ENCODE measurements at places on chromosomes 2 and 18.
A peak's percentile ranks its signal among the peaks of the same experiment; 100 is the strongest.

GRCh38 chr2:14143435-14143834 lies 489.1 kb upstream of the LRATD1 start:
- no peak for DNase-seq

- no peak for DNase-seq
Measured at GRCh38 chr2:42100683-42101205, 52.9 kb downstream of the PKDCC start.

- peak; percentile 88 for DNase-seq
Measured at GRCh38 chr2:168365094-168365621, 90.9 kb upstream of the CERS6 start.

GRCh38 chr2:209946539-209946938 lies 55.9 kb upstream of the RPE start:
- no peak for DNase-seq

DNA sequence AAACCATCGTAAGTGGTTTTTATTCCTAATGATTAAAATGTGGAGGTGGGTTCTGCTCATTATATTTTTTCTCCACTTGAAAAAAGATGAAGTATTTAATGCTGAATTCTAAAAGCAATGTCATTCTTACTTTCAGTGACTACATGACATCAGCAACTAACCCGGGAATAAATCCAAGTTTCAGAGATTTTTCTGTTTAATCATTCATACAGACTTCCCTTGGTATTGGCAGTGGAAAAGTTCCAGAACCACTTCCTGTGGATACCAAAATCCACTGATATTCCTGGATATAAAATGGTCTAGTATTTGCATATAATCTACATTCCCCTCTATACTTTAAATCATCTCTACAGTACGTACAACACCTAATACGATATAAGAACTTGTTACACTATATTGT lies 128.6 kb downstream of the ZNF532 start:
- DNase-seq = no peak

GRCh38 chr18:70418546-70419311 lies 129.9 kb downstream of the SOCS6 start:
- no peak for DNase-seq

DNA sequence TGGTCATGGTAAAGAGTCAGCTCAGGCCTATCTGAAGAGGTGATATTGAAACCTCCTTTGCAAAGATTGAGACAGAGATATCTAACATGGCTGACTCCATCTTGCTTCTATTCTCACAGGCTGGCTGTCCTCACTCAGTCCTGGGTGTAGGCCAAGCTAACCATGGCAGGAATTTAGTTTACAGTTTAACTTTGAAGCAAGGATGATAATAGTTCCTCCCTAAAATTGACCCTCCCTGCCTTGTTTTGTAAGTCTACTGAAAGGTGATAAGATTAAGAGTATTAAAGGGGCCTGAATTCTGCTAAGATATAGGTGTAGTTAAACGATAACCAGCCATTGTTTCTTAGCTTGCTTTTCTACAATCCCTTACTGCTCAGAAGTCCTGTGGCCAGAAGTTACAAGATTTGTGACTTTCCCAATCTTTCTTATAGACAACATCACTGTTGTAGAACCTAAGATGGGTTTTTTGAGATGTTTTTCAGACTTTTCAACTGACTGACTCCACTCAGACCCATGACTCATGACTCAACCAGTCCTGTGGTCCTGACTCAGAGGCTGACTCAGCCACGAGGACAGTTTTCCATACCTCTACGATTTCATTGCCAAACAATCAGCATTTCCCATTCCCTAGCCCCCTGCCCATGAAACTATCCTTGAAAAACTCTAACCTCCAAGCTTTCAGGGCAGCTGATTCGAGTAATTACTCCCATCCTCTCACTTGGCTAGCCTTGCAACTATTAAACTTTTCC lies 195.7 kb upstream of the SESTD1 start:
- peak; percentile 68 for DNase-seq

DNA sequence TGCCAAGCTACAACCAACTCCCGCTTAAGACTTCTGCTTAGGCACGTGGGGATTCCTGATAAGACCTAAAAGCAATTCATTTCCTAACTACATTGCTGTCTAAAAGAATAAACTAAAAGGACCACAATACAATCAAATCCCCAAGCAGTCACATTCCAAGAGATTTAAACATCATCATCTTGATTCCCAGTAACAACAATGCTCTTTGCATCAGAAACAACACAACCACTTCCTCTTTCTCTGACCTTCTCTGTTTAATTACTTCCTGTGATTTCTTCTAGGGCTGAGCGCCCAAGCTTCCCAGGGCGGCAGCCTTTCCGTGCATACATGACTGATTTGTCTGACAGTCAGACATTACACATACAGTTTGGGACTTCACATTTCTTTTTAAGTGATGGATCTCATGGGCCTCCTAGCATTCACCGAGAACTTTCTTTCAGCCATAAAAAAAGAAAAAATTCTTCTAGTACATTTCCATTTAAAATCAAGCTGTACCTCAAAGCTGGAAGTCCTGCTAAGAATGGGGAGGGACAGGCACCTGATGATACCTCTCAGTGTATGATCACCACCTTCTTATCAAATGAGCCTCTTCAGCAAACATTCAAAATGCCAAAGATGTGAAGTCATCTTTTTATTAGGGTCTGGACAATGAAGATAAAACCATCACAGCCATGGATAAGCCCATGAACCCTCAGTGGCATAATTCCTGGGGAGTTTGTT lies 11.5 kb downstream of the SPRED2 start:
- DNase-seq = peak; percentile 87

DNA sequence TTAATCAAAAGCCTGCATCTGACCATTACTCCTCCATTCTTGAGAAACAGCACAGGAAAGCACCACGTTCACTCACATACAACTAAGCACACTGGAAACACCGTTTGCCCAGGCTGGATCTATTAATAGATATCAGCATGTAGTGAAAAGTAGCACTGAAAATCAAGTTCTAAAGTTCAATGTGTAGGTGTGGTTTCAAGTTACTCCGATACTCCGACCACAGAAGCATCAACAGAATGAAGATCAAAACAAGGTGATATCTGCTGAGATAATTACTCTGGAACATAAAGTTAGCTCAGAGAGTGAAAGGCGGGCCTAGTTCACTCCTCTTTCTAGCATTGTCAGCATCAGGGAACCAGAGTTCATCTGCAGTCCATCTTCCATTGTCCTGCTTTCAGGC lies 1367.4 kb upstream of the ACVR2A start:
- no peak for DNase-seq

DNA sequence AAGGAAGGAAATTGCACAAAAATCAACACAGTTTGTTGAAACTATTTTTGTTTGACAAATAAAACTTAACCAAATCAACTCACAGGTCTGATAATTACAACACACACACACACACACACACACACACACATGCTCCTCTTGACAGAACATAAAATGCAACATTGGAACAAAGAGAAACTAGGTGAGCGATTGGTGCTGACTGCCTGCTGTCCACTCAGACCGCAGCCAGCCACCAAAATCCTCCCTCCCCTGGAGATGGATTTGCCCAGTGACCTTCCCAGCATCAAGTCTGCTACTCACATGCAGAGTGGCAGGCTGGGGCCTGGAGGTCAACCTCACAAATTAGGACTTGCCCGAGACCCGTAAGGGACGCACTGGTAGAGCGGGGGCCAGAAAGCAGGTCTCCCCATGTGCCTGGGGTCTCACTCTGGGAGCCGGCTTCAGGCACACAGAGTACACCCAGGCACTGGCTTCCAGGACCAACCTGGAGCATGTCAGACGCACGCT lies 61.4 kb downstream of the DIPK1C start:
- no peak for DNase-seq

DNA sequence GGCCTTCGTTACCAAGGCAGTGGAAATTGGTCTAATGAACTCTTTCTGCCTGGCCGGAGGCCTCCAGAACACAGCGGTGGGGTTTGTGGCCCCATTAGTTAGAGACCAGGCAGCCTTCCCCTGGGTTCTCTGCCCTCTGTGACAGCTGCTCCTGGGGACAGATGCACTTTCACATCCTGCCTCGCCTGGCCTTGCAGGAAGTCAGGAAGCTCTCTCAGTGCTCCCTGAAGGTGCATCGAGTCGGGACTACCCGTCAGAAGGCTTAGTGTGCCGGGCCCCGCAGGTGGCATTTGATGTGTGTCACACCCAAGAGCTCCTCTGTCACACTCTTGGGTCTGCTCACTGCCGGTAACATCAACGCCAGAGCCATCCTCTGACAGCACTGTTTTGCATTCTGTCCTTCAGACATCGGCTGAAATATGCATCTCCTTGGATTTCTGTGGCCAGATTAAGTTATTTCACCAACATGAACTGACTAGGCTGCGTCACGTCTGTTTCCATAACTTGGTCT lies 158.3 kb downstream of the LDLRAD4 start:
- DNase-seq = no peak

GRCh38 chr2:144429396-144430112 lies 90.4 kb downstream of the ZEB2 start:
- peak; percentile 54 for DNase-seq

DNA sequence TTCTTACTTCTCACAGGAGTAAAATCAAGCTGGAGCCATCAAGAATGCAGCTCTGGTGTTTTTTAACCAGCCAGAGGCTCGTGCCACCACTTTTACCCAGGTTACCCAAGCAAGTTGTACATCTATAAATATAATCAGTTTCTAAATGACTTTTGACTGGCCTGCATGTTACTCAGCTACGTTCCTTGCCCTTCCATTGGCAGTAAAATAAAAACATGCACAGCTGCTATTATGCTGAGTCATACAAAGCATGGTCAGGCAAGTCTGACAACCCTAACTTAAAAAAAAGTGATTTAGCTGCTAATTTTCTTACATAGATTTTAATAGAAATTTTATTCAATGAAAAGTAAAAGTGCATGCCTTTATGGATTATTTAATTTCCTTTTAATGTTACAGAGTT lies 111.7 kb upstream of the CSRNP3 start:
- no peak for DNase-seq

DNA sequence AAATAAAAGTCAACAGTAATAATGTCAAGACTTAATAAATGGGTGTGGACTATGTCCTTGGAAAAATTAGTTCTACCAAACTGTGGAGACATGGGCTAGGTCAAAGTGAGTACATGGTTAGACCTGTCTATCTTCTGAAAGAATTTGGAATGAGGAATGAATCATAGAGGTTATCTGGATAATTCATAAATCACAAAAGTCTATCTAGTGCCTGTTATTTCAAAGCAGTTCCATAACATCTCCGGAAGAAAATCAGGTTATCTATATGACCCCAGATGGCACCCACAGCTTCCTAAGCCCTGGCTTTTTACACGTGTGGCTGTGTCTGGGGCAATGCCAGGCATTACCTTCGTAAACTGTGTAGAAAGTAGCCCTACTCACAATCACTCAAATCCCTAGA lies 272.0 kb downstream of the ETAA1 start:
- DNase-seq = no peak

GRCh38 chr2:232353096-232353495 lies 25.5 kb upstream of the ALPP start:
- DNase-seq = no peak

DNA sequence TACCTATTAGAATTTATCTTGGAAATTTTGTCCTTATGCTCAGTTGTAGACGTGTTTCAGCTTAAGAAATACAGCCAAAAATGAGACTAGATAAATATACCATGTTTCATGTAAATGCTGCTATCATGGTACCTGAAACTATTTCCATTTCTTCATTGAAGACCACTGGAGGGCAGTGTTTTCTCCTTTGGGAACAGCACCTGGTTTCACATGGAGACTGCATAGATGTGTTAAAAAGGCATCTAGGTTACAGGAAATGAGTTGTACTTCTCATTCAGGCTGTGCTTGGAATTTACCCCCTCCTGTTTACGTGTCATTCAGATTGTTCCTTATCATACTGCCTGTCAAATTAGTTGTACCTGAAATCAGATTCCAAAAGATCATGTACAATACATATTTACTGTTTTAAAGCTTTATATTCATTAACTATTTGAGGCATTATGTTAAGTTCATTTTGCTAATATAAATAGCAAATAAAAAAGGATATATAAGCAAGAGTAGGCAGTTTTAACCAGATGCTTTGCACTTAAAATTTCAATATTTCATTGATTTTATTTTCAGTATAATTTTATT lies 57.3 kb upstream of the PSMD14 start:
- peak; percentile 38 for DNase-seq

DNA sequence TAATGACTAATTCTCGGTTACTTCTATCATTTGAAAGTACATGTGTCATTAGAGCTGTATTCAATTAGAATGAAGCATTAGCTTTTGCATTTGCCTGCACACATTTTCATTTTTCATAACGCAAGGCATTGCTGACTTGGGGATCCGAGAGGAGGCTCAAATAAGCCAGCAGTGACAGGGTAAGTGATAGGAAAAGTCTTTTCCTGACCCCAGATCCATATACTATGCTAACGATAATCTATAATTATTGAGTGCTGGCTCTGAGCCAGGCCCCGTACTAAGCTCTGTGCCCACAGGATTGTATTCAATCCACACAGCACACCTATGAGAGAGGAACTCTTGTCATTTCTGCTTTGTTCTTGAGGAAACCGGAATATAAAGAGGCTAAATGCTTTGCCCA lies 168.2 kb downstream of the VWC2L start:
- DNase-seq = no peak

- DNase-seq = no peak
Measured at GRCh38 chr2:215780907-215781685, 232.3 kb downstream of the MREG start.

- peak; percentile 9 for DNase-seq
Measured at GRCh38 chr18:37578886-37579513, 13.4 kb upstream of the CELF4 start.

DNA sequence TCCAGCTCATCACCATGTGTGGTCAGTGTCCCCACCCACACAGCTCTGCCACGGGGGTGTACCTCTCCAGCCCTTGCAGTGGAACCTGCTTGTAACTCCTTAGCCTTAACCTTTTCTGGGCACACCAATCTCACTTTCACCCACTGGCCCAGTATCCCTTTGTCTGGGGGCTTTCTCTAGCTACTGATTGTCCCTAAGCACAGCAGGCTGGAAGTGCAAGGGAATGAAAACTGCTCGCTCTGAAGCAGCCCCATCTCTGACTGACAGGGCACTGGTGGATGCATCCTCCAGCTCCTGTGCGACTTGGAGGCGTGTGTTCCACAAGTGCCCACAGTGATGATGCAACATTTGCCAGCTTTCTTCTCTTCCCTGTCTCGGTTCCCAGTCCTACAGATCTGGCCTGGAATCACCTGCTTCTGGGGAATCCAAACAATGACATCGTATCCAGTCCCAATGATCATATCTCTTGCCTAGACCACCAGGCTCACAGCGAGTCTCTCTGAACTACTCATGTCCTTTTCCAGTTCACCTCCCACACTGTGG lies 33.6 kb downstream of the SCTR start:
- DNase-seq = no peak

DNA sequence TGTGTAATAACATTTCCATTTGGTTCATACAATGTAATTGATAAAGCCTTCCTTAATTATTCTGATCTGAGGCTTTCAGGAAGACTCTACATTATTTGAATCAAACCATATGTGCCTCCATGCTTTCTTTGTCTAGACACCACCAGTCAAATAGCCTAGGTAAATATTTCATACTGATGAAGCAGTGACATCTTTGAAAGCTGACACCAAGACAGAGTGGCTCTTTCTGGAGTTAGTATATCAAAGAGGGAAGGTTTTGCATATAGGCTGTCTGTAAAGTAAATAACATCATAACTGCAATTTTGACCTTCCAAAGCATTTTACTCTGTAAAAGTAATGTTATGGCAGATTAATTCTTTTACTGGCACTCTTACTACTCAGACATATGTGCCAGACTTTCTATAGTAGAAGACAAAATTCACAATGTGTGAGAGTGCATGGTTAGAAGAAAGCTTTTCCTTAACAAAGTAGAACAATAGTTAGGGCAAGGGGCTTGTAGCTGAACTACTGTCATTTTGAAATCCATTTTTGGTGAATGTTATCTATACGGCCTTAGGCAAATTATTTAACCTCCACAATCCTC lies 177.3 kb downstream of the ERBB4 start:
- DNase-seq = no peak

- DNase-seq = no peak
Measured at GRCh38 chr2:55883357-55883756, 40.2 kb downstream of the EFEMP1 start.

Measured in suppressor macrophage treated with lipopolysaccharide for 1 hour (primary cell).